A673 (cell line): ENCODE measurements at places on chromosomes 7 and 10. TPM values are rescaled to one million over a fixed set of nuclear protein-coding genes. Genes with fewer than 3 reads are reported as not detected.

DNA sequence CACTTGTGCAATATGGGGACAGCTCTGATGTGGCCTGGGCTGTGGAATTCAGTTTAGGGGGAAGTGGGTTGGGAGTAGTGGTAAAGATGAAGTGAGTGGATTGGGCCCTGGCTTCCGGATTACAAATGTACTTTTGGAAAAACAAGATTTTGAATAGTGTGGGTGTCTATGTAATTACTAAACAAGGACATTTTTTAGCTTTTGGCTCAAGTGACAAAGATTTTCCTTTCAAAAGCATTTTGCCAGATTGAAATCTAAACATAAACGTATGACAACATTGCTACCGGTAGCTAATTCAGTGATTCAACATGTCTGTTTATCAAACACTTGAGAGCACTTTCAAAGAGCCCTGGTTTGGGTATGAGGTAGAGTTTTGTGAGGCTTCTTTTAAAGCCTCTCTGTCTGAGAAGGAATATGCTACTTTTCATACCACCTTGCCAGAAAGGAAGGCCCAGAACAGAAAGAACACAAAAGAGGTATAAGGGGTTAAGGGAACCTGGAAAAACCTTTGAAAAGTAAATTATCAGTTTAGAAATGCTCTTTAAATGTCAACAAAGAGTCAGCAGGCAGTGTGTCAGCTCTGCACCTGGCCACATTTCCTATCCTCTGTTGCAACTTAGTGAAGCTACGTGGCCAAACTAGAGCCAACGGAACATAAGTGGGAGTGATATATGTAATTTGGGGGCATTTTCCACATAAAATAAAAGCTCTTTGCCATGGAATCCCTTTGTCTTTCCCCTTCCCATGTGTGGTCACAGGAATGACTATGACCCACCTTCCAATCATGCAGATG is 516.1 kb downstream of the NRG3 start:
- no peak for DNase-seq

DNA sequence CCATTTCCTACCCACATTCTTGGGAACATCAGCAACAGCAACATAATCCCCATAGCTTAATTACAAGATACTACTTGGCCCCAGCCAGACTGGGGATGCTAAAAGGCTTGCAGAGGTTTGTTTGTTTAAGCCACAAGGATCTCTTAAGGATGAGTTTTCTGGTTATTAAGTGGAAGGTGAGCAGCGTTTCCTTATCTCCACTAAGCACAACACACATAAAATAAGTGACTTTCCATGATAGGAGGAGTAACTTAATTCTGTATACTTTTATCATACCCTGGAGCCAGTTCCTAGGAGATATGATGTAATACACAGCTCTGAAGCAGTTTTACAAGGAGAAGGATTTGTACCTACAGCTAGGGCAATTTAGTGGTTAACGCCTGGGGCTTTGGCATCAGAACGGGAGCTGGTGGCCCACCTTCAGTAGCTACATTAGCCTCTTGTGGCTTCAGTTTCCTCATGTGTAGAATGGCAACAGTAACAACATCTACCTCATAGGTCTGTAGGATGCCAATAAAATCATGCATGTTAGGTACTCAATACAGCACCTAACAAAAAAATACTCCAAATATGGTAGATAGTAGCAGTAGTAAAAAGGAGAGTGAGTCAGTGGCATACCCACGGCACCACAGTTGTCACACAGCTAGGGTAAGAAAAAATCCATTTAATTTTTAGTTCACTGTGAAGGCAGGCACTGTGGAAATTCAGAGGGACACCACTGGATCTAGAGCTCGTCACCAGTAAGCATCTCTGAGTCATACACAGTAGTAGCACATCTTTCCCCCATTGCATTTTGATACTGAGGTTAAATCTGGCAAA is 55.2 kb downstream of the DOCK4 start:
- DNase-seq: no peak

- DNase-seq: no peak
These were observed 3.8 kb upstream of the PRKRIP1 start for GRCh38 chr7:102392330-102392729.

Gene PRLHR
- not detected in 2 replicates for total RNA-seq
